ENCODE measurements at places on chromosomes 1 and 21.

- DNase-seq, result no peak
Measured at GRCh38 chr1:245788886-245789285, 634.1 kb downstream of the KIF26B start.

DNA sequence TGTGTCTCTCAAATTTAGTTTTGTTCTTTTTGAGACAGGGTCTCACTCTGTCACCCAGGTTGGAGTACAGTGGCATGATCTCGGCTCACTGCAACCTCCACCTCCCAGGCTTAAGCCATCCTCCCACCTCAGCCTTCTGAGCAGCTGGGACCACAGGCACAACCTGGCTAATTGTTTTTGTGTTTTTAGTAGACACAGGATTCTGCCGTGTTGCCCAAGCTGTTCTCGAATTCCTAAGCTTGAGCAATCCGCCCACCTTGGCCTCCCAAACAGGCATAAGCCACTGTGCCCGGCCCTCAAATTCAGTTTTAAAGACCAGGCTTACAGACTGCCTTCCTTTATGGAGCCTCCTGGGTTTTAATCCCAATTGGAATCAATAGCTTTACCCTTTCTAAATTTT is 83.7 kb upstream of the SELENON start:
- no peak for DNase-seq

DNA sequence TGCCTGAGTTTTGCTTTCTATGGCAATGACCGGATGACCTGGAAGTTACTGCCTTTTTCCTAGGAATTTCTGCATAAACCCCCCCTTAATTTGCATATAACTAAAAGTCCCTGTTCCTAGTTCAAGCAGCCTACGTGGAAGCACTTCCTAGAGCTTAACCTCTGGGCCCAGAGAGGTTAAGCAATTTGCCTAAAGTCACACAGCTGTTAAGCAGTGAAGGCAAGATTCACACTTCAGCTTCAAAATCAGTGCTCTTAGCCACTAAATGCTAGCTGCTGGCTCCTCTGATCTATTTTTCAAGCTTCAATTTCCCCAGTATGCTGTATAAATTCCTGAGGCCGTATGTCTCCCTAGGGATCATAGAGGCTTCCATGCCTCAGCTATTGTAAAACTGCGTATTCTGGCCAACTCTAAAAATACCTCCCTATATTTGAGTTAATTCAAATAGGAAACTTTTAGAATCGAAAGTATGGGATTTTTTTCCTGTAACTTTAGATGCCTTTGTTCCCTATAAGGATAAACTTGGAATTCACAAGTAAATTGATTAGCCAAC is 53.1 kb upstream of the CD5L start:
- no peak for DNase-seq

GRCh38 chr1:25190260-25190659 is 42.0 kb downstream of the SYF2 start:
- DNase-seq, result no peak

GRCh38 chr1:59180735-59181134 is 116.2 kb upstream of the FGGY start:
- no peak for DNase-seq

GRCh38 chr1:65168867-65169266 is 20.9 kb downstream of the AK4 start:
- no peak for DNase-seq

GRCh38 chr1:98932184-98932583 is 72.5 kb downstream of the PLPPR5 start:
- no peak for DNase-seq

DNA sequence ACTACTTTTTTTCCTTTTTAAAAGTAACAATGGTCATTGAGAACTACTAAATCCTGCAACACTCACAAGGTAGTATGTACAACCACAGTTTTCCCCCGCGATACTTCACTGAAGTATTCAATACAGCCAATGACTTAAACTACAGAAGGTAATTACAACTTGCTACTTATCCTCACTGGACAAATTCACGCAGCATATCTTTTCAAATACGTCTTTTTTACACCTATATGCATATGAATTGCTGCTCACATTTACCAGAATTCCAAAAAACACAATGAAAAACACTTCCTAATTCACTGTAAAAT is 12.4 kb downstream of the NRIP1 start:
- no peak for DNase-seq

- DNase-seq, result no peak
Measured at GRCh38 chr1:171754353-171754705, 12.5 kb upstream of the VAMP4 start.

GRCh38 chr21:17550671-17551308 is 37.9 kb downstream of the CXADR start:
- DNase-seq, result no peak

DNA sequence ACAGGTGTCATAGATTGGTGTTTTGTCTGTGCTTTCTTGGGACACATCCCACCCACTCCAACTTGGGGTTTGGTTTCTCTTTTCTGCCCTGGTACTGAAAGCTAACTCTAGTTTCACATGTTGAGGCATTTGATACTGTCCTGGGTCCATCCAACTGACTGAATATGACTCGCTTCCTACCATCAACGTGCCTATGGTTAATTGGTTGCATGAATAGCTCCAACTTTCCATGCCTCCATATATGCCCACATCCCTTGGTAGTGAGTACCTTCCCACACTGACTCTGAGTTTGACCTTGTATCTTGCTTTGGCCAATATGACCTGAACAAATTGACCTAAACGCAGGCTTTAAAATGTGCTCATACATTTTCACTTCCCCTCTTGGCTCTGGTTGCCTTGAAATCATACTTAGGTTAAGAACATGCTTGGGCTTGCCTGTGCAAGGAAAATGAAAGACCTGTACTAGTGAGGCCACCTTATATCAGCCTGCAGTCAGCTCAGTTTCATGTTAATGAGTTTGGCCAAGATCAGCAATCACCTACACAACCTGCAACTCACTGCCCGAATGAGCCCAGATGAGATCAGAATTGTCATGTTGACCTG is 81.0 kb upstream of the KCNK2 start:
- DNase-seq, result no peak

GRCh38 chr1:208184966-208185654 is 59.1 kb downstream of the PLXNA2 start:
- DNase-seq, result no peak

GRCh38 chr1:206100226-206100815 is 16.9 kb downstream of the AVPR1B start:
- DNase-seq, result no peak

GRCh38 chr1:156104065-156104810 is 10.3 kb upstream of the LMNA start:
- no peak for DNase-seq

DNA sequence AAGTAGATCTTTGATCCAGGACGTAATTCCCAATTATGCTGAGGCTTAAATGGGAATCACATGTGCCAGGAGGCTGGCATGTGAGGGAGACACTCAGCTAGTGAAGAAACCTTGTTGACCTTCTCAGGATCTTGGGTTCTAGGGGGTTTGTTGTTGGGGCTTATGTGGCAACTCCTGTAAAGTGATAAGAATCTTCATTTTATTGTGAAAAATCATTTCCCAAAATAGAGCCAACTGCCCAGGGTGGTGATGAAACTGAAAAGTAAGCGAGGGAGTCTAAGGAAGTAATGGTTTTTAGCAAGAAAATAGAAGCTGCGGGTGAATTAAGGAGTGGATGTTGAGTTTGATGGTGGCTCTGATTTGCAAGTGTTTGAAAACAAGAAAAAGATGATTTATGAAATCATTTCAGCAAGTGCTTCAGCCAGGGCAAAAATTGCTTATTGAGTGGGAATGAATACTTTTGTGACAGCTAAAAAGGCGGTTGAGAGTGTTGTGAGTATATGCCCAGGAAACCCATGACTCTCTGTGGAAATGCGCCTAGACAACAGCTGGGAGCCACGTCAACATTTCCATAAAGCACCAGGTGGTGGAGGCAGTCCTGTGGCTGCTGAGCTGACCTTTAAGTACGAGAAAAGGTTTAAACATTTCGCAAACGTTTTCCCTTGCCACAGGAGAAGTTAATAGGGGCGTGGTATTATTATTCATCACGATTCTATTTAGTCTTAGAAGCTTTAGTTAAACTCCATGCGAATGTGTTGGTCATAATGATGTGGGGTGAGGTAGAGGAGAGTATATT is 102.7 kb downstream of the HMGB4 start:
- no peak for DNase-seq

DNA sequence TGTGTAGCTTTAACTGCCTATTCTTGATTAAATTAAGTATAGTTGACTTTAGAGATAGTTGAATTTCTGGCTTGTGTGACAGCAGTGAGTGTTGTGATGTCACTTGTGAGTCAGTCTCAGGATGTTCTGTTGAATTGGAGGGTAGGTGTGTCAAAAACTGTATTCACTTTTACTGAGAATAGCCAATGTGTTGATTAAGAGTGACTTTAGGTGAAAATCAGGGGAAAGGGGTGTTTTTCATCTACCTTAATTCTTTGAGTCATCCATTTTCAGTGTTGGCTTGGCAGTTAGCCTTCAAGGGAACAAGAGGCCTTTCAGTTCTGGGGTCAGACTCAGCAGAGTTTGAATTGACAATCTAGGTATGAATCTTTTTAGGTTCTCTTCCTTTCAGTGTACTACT is 75.9 kb downstream of the CDC14A start:
- DNase-seq, result no peak

- DNase-seq, result no peak
Measured at GRCh38 chr1:200128944-200129879, 101.7 kb downstream of the NR5A2 start.

Measured in activated CD4-positive, alpha-beta T cell treated with anti-CD3 and anti-CD28 coated beads, Interleukin-2, amount 50 U/mL, for 4 hours (primary cell).